ENCODE measurements at places on chromosomes 12 and 14.

- DNase-seq, result peak; percentile 76
These were observed 3.0 kb downstream of the SDSL start for GRCh38 chr12:113424915-113425823.

GRCh38 chr14:54377501-54377900, 19.3 kb upstream of the CDKN3 start:
- DNase-seq, result no peak

GRCh38 chr14:61469781-61470180, 148.4 kb downstream of the PRKCH start:
- no peak for DNase-seq

GRCh38 chr14:53767566-53767965, 189.1 kb downstream of the BMP4 start:
- DNase-seq, result no peak

- DNase-seq, result no peak
These were observed 80.8 kb downstream of the RIC8B start for GRCh38 chr12:106855221-106855758.

GRCh38 chr12:94263011-94263811, 114.8 kb downstream of the PLXNC1 start:
- DNase-seq, result no peak

GRCh38 chr14:22812744-22813143, 2.5 kb downstream of the SLC7A7 start:
- DNase-seq, result no peak

DNA sequence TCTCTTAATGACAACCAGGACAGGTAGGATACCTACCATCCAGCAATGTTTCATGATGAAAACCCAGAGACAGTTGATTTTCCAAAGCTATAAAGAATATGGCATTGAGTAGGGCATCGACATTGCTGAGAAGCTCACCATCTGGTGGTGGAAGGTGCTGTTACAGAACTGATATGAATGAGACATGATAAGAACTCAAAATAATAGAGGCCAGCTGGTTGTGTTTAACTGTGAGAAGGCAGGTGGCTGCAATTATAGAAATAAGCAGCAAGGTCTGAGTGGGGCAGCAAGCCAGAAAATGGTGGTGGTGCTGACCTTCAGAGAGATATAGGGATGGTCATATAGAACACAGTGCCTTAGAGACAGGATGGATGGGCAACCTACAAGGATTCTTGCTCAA, 449.7 kb downstream of the BTG1 start:
- DNase-seq, result no peak

- no peak for DNase-seq
These were observed 432.6 kb downstream of the LRIG3 start for GRCh38 chr12:58487678-58488161.

DNA sequence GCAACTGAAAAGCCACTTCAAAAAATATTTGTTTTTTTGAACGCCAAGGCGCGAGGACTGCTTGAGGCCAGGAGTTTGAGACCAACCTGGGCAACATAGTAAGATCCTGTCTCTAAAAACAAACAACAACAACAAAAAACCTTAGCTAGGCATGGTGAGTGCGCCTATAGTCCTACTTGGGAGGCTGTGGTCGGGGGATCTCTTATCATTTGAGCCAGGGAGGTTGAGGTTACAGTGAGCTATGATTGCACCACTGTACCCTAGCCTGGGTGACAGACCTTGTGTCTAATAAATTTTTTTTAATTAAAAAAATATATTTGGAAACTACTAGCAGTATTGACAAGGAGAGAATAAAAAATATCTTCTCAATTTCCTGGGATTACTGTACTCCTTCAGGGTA, 113.1 kb downstream of the TRAFD1 start:
- DNase-seq, result no peak

GRCh38 chr14:61420326-61420725, 98.9 kb downstream of the PRKCH start:
- DNase-seq, result no peak

DNA sequence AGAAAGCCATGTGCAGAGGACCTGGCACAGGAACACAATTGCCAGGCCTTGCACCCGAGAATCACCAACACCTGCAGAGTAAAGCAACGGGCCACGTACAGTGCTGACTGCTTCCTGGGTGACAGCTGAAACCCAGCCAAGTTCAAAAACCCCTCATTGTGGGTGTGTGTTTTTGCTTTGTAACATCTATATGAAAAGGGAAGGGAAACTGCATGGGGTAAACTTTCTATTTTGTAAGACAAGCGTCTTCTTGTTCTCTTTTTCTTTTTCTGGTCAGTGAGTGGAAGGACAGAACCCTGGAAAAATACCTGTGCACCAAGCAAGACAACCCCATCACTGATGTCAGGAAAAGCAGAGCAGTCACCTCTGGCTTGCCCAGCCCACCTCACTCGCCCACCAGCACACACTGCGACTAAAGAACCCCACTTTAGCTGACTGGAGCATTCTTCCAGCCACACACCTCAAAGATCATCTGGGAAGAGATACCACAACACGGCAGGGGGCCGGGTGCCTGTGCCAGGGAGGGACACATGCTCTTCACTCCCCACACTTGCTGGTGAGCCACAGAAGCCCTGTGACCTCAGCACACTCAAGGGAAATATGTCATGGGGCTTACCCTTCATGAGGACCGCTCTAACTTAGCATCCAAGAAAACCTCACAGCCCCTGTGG, 172.3 kb downstream of the NDUFA12 start:
- DNase-seq, result no peak

DNA sequence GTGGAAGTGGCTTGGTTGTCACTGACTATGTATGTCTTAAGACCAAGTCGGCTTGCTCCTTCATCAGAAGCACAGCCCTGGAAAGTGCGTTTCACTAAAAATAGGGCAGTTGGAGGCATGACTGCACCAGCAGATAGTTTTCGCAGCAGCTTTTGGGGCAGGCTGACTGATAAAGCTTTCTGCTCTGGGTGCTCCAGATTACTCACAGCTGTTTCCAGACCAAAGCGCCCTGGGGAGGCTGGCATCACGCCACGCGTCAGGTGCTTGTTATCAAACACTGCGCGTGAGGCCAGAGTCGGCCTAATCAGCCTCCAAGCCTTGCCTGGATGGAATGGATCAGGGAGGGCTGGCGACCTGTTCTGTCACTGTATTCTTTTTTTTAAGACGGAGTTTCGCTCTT, 13.3 kb upstream of the LRRC10 start:
- no peak for DNase-seq

- no peak for DNase-seq
These were observed 137.5 kb downstream of the NUAK1 start for GRCh38 chr12:106001105-106001836.
